ENCODE measurements at places on chromosomes 1 and 21.

DNA sequence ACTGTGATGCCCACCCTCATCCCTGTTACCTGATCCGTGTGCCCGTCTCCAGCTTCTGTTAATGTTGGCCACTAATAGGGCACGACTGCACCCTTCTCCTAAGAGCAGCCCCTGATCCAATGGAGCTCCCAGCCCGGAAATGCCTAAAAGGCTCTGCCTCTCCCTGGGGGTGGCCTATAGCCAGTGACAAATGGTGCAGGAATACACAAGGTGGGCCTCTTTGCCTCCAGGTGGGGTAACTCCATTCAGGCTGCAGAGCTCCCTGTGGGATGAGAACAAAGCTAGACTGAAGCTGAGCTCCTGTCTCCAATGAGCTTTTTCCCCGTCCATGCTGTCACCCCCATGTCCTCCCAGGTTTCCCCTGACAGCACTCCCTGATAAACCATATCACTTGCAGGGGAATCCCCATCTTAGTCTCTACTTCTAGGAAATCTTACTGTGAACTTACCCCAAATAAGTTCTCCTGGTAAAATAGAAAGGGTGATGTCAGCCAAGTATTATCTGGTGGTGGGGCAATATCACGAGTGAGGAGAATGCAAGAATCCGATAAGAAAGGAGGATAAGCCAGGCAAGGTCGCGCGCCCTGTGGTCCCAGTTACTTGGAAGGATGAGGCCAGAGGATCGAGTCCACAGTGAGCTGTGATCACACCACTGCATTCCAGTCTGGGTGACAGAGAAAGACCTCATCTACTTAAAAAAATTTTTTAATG lies 18.6 kb downstream of the S100A7A start:
- DNase-seq: no peak

DNA sequence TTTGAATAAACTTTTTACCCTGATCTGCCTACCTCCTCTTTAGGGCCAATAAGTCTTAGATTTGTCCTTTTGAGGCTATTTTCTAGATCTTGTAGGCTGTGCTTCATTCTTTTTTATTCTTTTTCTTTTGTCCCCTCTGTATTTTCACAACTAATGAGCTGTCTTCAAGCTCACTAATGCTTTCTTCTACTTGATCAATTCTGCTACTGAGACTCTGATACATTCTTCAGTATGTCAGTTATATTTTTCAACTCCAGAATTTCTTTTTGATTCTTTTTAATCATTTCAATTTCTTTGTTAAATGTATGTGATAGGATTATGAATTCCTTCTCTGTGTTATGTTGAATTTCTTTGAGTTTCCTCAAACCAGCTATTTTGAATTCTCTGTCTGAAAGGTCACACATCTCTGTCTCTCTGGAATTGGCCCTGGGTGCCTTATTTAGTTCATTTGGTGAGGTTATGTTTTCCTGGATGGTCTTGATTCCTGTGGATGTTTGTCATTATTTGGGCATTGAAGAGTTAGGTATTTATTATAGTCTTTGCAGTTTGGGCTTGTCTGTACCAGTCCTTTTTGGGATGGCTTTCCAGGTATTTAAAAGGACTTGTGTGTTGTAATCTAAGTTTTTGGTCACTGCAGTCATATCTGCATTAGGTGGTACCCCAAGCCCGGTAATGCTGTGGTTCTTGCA lies 11.2 kb upstream of the ATG4C start:
- no peak for DNase-seq

GRCh38 chr1:204867203-204867602 lies 3.5 kb upstream of the NFASC start:
- DNase-seq: no peak

- DNase-seq: no peak
Measured at GRCh38 chr1:74526708-74527107, 14.3 kb upstream of the LRRC53 start.

DNA sequence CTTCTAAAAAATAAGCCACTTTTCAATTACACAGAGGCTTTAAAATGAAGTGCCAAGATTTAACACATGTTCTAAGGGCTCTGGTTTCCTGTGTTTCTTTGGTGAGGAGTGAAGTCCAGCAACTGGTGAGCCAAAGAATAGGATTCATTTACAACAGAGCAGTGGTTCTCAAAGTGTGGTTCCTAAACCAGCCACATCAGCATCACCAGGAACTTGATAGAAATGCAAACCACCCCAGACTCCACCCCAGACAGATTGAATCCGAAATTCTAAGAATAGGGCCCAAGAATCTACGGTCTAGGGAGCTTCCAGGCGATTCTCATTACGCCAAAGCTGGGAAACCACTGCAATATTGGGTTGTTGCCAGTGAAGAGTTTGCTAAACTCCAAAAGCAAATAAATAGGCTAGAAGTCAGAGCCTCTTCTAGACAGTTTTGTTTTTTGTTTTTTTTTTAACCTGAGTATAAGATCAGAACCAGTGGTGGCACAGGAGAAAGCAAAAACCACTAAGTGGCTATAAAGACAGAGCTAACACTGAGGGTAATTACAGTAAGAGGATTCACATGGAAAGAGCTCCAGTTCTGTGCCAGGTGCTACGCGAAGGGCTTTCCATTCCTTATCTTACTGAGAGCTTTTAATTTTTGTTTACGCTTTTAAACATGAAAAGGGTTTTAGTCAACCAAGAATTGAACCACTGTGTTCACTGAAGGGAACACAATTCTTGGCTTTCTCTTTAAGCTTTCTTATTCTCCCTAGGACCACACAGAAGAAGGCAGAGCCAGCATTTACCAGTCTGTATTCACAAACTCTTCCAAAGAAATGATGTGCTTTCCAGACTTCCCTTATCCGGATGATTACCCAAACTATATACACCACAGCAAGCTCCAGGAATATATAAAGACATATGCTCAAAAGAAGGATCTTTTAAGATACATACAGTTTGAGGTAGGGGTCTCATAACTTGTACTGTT lies 42.4 kb upstream of the FMO2 start:
- no peak for DNase-seq

DNA sequence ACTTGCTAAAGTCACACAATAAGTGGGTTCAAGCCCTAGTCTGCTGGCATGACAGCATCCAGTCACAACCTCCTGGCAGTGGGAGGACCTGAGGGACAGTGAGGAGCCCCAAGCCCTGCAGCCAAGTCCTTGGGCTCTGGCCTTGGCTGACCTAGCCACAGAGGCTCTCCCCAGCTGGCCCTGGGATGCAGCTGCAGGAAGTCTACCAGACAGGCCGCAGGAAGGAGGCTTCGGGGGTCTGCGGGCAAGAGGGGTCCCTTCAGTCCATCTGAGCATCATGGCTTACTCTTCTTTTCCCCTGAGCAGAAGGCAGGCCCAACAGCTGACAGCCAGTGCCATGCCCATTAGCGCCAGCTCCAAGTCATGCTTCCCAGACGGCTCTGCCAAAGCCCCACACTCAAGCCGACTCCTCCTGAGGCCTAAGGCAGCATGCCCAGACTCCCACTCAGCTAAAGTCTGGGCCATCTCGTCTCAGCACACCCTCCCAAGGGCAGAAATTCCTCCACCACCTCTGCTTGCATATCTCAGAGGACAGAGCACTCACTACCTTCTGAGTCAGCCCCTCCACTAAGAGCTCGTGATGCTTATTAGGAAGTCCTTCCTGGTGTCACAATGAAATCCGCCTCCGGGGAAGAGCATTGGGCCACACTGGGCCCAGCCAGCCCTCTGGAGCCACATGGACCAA lies 20.1 kb downstream of the SLC1A7 start:
- no peak for DNase-seq

DNA sequence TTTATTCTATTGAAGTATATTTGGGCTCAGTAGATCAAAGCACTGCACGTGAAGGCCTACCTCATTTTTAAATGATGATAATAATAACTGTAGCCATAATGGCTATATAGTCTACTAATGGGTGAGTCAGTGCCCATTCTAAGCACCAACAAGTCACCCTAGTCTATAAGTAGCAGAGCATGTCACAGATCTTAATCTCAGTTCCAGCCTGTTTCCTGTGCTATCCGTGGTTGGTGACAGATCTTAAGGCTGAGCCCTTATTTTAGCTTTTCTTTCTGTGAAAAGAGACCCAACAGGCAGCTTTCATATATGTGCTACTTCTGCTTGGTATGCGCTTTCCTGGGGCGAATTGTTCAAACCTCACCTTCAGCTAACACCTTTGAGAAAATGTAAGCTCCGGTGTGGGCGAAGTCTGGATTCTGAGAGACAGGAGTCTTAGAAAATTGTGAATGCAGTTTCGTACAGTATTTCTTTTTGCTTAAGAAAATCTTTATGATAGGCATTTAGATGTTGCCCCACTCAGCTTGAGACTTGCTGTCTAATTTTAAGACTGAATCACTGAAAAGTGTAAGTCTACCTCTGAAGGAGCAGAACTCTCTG lies 59.6 kb downstream of the FMN2 start:
- no peak for DNase-seq

- no peak for DNase-seq
Measured at GRCh38 chr1:18682375-18682774, 51.7 kb downstream of the PAX7 start.

GRCh38 chr1:115670476-115671175 lies 28.9 kb downstream of the VANGL1 start:
- peak; percentile 43 for DNase-seq

DNA sequence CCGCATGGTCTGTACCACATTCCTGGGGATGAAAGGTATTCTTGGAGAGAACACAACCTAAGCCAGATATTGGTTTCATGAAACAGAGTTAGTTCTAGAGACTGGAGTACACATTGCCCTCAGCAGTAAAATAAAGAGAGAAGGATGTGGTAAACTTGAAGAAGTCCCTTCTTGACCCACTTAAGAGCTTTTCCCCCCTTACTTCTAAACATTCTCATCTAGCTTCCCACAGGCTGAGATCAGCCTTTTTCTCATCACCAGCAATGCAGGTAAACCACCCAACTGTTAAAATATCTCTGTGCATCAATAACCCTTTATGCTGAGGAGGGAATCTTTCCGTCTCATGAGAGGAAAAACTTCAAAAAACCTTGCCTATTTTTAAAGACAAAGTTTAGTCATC lies 62.6 kb downstream of the SUSD4 start:
- DNase-seq: no peak

DNA sequence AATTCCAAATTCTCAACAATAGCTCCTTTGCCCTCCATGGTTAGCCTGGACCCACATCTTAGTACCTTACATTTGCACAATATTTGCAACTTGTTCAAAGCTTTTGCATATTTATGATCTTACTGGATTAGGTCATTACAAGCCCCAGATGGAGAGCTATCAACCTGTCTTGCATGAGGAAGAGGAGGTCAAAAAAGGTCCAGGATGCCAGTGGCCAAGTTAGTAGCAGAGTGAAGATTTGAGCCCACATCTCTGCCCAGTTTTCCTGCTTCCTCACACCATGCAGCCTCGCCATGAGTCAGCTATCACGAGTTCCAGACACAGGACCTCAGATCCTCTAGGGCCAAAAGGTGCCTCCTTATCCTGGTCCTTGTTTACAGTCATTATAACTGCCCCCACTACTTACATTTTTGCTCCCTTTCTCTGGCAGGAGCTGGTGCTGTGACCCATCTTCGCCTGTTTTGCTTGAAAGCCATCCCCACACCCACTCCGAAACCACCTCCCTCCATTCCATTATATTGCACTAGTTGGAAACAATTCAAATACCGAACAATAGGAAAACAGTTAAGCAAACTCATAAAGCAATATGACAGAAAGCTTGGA lies 5.0 kb upstream of the AHCYL1 start:
- DNase-seq: no peak

GRCh38 chr1:184792450-184792969 lies 37.9 kb upstream of the EDEM3 start:
- DNase-seq: no peak

- DNase-seq: no peak
Measured at GRCh38 chr1:27476237-27476636, 13.7 kb downstream of the WASF2 start.

- DNase-seq: no peak
Measured at GRCh38 chr1:1202831-1203560, 3.4 kb downstream of the TNFRSF18 start.

GRCh38 chr21:45806042-45806441 lies 162.5 kb downstream of the PCBP3 start:
- DNase-seq: no peak

DNA sequence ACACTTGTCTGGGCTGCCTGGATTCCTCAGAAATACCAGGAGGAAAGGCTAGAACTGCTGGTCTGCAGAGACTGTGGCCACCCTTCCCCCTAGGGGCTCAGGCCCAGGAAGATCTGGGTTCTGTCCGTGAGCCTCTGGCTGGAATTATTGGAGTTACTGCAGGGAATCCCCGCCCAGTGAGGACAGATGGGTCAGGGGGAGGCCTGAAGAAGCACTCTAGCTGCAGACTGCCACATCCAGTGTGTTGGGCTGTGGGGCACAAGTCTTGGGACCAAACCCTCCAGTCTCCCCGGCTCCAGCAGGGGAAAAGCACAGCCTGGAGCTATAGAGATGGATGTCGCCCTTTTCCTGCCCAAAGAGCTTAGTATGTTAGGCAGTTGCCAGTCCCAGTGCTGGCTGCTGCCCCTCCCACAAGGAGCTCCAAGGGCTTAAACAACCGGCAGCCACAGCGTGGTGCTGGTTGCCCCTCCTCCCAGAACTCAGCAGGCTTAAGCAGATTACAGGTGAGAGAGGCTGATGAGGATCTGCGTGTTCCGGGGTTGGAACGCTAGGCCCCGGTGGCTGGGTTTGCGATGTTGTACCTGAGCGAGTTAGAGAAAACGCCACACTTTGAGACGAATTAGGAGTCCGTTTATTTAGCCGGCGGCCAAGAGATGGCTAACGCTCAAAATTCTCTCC lies 255.5 kb upstream of the LRRC7 start:
- DNase-seq: no peak

DNA sequence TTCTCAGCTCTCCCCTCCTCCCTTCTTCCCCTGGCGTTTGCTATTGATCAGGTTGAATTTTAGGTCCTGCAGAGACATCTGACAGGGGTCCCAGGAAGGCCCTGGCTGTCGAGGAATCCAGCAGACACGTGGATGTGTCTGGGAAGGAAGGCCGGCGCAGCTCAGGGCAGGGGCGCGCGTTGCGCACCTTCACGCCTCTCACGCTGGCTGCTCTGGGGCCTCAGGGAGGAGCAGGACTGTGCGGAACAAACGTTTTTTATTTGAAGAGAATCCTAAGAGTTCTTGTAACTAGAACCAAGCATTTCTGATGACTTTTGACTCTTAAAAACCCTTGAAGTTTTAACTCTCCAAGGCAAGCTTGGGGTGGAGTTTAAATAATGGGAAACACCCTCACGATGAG lies 54.2 kb downstream of the SLC37A1 start:
- no peak for DNase-seq
